ENCODE measurements at places on chromosomes 7 and 10.

DNA sequence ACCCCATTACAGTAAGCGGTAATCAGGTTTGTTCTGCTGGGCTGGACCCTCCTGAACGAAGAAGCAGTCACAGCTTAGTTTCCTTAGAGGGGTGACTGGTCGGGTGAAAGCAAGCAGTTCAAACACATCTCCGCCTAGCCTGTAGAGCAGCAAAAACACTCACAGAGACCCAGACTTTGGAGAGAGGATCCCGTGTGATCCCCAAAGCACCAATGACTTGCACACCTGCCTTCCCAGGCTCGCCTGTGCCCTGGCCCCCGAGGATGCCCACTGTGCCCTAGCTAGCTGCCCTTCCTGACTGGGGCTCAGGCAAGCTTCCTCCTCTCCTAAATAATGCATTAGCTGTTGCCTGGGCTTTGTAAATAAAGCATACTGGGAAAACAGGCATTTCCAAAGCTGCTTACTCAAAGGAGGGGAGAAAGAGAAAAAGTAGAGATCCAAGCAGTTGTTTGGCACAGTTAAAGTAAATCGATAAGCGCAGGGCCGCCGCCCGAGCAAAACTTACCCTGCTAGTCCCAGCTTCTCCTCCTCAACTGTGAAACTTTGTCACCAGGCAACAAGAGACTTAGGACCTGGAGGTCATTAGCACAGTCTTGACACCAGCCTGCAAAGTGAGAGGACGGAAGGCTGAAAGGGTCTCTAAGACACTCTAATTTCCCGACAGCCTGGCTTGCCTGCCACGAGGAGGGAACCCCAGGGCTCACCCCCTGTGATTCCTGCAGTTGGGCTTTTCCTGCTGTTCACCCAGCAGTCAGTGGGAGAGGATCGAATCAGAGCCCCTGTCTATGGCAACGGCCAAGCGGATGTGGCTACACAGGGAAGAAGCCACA, 4.8 kb downstream of the LRRC18 start:
- no peak for DNase-seq

- DNase-seq, result no peak
These were observed 6.4 kb downstream of the NOBOX start for GRCh38 chr7:144397086-144397485.

DNA sequence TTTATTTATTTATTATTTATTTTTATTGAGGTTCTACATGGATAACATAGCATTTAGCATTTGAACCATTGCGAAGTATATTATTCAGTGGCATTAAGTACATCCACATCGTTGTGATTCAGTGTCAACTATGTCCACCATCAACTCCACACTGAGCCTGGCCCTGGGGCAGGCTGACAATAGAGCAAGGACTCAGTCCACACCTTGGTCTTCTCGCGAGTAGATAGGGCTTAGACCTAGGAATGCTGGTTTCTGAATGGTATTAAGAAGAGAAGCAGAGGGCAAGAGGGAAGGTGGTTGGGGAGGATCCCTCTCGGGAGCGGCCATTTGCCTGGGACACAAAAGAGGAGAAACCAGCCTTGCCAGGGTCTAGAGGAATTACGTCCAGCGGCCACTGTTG, 599.2 kb upstream of the MGMT start:
- DNase-seq, result no peak

DNA sequence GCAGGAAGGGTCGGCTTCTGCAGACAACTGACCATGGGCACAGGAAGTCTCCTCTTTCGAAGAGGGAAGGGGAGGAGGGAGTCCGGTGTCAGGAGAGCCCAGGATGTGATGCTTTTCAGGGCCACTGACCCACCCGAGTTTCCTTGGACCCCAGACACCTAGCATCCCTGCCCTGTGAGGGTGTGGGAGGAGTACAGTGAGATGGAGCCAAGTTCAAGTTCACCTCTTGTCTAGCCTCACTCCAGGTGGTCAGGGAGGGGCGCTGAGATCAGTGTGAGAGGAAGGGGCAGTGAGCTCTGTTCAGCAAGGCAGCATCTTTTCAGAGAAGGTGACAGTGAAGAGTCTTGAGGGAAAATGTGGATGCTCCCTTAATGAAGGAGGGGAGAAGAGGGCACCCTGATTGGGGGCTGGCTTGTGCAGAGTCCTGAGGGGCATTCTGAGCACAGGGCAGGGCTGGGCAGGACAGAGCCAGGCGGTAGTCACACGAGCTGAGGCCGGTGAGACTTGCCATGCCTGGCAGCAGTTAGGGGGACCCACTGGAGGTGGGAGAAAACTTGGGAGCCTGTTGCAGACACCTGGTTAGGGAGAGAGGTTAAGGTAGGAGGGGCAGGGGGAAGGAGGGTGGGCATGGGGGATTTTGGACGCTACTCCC, 49.7 kb downstream of the ADCY1 start:
- DNase-seq, result no peak

DNA sequence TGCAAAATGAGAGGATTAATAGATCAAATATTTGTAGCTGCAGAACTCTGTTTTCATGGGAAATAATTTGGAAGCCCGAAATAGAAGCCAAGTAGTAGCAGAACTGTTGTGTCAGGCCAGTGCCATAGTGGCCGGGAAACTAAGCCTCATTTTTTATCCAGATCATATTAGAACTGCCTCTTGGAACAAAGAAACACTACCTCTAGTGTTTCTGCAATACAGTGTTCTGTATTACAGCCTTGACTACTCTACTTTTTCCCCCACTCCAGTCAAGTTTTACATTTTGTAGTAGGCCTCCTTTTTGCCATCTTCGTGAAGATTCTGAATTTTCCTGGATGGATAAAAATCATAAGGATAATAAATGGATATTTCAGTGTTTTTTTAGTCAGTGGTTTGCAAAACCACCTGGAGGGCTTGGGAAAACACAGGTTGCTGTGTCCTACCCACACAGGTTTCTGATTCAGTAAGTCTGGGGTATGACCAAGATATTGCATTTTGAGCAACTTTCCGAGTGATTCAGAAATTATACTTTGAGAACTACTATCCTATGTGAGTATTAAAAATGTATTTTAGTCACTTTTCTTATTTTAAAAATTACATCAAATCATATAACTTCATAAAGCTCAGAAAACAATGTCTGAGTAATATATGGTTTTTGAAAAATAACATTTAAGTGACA, 326.2 kb upstream of the KAT6B start:
- DNase-seq, result no peak

- no peak for DNase-seq
These were observed 42.4 kb downstream of the SMKR1 start for GRCh38 chr7:129544700-129545099.

DNA sequence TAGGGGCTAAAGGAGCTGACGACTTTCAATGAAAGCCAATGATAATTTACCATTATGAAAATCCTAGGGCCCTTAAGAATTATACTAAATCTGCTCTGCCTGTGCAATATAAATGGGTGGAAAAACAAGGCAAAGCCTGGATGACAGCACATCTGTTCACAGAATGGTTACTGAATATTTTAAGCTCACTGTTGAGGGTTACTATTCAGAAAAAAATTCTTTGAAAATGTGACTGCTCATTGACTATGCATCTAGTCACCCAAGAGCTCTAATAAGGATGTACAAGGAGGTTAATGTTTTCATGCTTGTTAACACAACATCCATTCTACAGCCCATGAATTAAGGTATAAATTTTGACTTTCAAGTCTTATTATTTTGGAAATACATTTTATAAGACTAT, 8.9 kb downstream of the DKK1 start:
- DNase-seq, result no peak

DNA sequence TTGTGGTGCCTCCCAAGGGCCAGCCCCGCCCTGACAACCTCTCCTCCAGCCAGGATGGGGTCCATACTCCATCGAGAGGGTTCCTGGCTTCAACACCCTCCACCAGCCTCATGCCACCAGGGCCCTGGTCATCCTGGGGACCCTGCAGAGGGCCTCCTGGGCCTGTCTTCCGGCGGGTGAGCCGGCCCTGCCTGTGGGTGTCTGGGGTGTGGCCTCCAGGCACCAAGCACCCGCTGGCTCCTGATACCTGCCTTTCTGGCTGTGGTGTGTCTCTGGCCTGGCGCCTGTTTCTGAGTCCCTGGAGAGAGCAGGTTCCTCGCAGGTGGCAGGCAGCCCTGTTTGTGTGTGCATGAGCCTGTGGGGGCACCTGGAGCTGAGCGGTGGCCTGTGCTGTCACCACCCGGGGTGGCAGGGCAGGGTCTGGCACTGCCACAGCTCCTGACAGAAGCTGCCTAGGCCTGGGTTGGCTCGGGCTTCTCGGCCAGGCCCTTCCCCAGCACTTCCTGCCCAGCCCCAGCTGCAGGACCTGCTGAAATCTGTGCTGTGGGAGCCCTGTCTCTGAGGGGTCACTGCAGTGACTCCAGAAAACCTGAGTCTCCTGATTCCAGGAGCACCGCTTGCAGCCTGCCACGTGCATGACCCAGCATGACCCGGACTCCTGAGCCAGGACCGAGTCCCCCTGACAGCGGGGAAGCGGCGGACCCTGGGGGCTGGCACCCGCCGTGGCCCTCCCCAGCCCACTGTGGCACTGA, 18.4 kb downstream of the ADAM8 start:
- no peak for DNase-seq

DNA sequence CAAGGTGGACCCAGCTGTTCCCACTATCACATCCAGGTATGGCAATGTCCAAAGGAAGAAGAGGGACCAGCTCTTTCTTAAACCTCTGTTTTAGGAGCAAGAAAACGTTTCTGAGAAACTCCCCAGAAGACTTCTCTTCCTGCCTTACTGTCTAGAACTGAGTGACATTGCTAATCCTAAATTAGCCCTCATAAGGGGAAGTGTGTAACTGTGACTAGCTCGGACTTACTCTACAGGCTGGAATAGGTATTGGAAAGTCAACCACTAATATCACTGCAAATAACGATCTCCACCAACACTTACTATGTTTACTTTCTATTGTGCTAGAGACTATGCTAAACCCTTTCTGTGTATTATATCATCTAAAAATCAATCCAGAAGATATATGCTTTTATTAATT, 49.9 kb upstream of the RELN start:
- DNase-seq, result no peak

DNA sequence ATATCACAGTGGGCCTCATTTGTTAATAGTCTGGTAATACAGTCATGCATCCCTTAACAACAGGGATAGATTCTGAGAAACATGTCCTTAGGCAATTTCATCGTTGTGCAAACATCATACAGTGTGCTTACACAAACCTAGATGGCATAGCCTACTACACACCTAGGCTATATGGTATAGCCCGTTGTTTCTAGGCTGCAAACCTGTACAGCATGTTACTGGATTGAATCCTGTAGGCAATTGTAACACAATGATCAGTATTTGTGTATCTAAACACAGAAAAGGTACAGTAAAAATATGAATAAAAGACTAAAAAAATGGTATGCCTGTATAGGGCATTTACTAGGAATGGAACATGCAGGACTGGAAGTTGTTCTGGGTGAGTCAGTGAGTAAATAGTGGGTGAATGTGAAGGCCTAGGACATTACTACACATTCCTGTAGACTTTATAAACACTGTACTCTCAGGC, 12.0 kb upstream of the RHOBTB1 start:
- no peak for DNase-seq

DNA sequence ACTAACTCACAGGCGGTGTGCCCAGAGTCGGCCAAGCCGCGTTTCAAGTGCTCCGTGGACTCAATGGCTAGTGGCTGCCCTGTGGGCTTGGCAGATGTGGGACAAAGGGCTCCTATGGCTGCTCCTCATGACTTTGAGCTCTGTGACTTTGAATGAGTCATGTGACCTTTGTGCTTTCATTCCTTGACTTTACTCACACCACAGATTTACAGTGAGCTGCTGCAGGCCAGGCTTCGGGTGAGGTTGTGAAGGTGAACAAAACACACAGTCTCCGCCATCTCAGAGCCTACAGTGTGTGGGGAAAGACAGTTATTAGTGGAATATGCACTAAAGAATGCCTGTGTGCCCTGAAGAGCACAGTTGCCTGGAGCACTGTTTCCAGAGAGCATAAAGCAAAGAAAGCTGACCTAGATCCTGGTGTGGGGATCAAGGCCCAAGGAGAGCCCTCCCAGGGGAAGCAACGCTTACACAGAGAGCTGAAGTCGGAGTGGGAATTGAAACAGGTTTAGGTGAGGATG, 29.7 kb upstream of the PLEKHA1 start:
- no peak for DNase-seq

DNA sequence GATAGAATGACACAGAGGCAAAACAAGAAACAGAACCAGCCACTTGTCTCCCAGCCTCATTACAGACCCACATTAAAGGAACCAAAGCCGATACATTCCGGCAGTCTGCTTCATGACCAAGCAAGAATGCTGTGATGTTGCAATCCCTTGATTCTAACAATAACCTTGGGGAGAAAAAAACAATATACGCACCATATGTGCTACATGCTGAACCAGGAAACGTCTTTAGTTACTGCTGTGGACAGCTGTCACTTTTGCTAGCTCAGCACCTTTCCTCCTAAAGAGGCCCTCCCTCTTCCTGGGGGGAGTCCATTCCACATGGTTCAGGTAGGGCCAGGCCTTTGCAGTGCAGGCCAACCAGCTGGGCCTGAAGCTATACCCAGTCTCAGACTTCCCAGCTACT, 79.1 kb downstream of the PRTFDC1 start:
- DNase-seq, result no peak

DNA sequence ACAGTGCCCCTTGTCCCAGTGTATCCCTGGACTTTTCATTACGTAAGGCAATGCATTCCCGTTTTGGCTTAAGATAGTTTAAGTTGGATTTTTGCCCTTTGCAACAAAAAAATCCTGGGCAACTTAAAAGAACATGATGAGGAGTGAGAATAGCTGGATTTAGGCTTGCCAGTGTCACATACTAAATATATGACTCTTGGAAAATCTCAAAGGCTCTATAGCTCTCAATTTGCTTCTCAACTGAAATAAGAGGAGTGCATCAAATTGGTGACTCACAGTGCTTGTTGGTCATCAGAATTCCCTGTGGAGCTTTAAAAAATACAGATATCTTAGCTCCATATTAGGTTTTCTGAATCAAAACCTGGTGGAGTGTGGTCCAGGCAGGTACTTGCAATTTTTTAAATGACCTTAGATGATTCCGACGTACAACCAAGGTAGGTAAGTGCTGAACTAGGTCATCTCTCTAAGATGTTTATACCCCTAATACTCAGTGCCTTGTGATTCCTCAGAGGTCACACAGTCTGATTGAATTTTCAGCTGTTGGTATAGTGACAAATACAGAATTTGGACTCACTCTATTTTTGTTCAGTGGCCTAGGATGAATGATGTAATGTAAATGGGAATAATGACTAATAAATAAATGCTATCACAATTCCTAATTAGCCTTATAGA, 33.9 kb upstream of the ORC5 start:
- DNase-seq, result no peak

DNA sequence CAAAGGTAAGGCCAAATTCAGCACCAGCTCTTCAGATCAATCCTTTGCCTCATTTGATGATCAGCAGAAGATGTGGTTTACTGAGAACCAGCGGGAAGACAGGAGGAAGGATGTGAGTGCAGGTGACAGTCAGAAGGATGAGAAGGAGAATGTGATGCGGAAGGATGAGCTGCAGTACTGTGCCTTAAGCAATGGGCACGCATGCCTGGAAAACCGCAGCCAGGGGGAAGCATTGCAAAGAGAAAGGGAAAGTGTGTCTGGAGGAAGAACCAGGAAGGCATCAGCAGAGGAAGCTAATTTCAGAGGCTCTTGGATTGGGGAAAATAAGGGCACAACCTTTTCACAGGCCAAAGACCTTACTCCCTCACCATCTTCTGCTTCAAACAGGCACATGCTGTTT, 25.7 kb downstream of the C10orf71 start:
- no peak for DNase-seq

- no peak for DNase-seq
These were observed 7.4 kb downstream of the CALN1 start for GRCh38 chr7:72404743-72405142.

- DNase-seq, result no peak
These were observed 50.1 kb downstream of the CYP26A1 start for GRCh38 chr10:93123766-93124165.

GRCh38 chr7:96052860-96053470, 268.9 kb downstream of the SLC25A13 start:
- no peak for DNase-seq

Measured in SHP77 treated with DMSO at 0.1 percent for 48 hours (cell line).